ENCODE measurements at places on chromosomes 5 and 9.
A peak's percentile ranks its signal among the peaks of the same experiment; 100 is the strongest.

- DNase-seq = peak; percentile 10
These were observed 99.8 kb downstream of the DTWD2 start for GRCh38 chr5:118888556-118888955.

GRCh38 chr5:168234133-168234532 is 57.3 kb upstream of the WWC1 start:
- no peak for DNase-seq

DNA sequence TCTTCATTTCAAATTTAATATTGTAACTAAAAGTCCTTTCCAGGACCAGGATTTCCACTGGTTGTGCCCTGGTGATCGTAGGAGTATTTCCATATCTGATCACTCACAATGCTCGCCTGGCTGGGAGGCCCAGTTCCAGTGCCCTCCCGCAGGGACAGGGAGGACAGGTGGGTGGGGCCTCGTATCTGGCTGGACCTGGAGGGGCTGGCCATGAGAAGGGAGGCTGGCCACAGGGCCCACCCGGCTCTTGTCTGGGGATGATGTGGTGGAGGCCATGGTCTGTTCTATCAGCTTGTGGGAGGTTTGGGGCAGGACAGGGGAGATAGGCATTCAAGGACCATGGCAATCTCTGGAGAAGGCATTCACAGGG is 286.4 kb downstream of the GADD45G start:
- no peak for DNase-seq

GRCh38 chr5:27523629-27524028 is 485.2 kb upstream of the CDH9 start:
- DNase-seq = peak; percentile 59

- DNase-seq = peak; percentile 98
These were observed at the start of gene TOR1B for GRCh38 chr9:129802833-129803675. TOR1B (plus strand) TSS chr9:129803184; CDS start chr9:129803213, 29 bp downstream.

DNA sequence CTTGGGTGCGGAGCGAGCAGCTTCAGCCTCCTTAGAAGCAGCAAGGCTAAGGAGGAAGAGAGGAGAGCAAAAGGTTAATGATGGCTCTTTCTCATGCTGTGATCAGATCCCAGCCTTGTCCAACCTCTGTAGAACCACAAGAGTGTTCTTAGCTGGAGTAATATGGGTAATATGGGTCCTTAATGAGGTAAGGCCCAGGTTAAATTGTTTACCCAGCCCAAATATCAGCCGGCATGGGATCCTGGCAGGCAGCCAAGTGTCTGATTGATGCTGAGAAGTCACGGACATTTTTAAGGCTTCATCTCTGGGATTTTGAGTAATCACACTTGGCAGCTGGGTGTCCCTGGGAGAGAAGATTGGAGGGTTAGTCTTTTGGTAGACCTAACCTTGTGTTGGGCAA is 32.3 kb downstream of the GLRA1 start:
- peak; percentile 90 for DNase-seq

GRCh38 chr9:125370786-125371185 is 109.2 kb downstream of the GAPVD1 start:
- DNase-seq = no peak

DNA sequence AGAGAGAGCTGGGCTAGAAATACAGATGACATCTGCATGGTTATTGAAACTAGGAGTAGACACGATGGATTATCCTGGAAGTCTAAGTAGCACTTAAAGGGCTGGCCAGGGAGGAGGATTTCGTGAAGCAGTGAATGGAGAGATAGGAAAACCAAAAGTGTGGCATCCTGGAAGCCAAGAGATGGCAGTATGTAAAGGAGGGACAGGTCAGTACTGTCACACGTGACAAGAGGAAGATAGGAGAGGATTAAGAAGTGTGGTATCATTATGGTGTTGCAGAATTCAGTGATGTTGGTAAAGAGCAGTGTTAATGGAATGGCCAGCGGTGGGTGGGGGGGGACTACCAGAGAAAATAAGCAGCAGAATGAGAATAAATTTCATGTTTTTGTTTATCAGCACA is 11.7 kb downstream of the RAD23B start:
- no peak for DNase-seq

- peak; percentile 32 for DNase-seq
These were observed 4.0 kb downstream of the ST6GALNAC4 start for GRCh38 chr9:127912882-127913281.

- no peak for DNase-seq
These were observed 4.3 kb downstream of the BRD3OS start for GRCh38 chr9:134029248-134030226.

DNA sequence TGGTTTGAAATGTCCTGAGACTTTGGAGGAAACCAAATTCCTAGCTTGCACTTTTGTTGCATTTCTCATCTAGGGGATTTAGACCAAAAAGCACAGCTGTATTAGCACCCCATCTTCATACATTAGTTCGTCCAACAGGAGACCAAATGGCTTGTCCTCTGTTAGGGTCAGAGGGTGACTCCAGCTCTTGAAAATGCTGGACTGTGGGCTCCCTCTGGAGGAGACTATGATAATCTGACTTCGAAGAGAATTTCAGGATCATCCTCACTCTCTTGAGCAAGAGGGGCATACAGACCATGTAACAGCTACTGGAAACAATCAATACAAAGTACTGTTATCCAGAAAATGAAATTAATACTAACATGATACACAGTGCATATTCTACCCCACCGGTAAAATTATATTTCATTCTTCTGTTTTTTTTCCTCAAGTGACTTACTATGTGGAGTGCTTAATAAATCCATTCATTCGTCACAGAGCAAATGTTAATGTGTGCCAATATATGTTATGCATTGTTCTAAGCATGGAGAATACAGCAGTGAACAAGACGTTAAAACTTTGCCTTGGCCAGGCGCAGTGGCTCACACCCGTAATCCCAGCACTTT is 63.7 kb upstream of the PPP2CA start:
- peak; percentile 81 for DNase-seq

DNA sequence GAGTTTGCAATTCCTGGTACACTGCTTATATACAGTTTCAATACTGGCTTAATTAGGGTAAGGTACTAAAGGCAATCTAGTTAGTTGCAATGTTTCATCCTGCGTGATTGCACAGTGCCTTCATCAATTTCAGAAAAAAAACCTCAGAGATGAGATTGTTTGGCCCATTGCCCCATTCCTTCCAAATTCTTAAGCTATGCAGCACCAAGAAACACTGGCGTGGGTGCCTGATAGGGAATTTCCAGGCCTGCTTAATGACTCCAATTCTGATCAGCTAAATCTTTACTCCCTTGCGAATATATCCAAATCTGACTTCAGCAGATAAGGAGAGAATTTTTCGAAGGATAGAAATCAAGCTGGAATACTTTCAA is 35.9 kb upstream of the GAS1 start:
- DNase-seq = no peak

DNA sequence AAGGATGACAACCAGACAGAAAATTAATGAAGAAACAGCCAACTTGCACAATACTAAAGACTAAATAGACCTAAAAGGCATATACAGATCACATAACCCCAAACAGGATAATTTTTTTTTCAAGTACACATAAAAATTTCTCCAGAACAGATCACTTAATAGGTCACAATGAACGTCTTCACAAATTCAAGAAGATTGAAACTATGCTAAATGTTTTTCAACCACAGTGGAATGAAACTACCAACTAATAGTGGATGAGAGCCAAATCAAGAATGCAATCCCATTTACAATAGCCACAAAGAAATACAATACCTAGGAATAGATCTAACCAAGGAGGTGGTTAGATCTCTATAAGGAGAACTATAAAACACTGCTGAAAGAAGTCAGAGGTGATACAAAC is 145.8 kb downstream of the TMEM232 start:
- no peak for DNase-seq

GRCh38 chr5:169460896-169461295 is 122.7 kb upstream of the SPDL1 start:
- DNase-seq = no peak

GRCh38 chr9:31065691-31066090 is 1318.8 kb upstream of the ACO1 start:
- no peak for DNase-seq

Data from NCI-H69 (cell line).